ENCODE measurements at places on chromosomes 16 and 17.

DNA sequence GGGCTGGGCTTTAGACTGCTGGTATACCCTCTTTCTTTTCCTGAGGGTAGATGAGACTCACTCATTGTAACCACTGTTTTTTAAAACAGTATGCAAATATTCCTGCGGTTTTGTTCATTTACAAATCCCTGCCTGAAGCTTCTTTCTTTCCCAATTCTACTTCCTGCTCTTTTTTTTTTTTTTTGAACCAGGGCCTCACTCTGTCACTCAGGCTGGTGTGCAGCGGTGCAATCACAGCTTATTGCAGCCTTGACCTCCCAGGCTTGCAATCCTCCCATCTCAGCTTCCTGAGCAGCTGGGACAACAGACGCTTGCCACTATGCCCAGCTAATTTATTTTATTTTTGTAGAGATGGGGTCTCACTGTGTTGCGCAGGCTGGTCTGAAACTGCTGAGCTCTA, 8.0 kb upstream of the SULT1A1 start:
- no peak for DNase-seq

DNA sequence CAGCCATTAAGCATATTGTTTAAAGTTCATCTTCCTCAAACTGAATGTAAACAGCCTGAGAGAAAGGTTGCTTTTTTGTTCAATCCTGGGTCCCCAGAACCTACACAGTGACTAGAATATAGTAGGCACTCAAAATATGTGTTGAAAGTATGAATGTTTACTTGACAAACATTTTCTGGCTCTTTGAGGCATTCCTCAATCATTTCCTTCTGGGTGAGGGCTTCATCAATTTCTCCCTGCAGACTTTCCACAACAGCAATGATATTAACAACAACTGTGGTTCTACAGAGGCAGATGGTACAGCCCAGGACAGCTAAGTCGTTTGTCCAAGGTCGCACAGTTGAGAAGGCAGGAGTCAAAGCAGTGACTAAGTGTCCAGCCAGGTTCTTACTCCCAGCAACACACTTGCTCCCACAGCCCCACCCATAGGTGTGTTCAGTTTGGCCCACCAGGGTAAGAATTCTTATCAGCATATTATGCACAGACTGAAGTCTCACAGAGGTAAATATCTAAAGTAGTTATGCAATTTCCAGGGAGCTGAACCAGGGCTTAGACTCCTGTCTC, 61.1 kb downstream of the HS3ST3B1 start:
- no peak for DNase-seq

DNA sequence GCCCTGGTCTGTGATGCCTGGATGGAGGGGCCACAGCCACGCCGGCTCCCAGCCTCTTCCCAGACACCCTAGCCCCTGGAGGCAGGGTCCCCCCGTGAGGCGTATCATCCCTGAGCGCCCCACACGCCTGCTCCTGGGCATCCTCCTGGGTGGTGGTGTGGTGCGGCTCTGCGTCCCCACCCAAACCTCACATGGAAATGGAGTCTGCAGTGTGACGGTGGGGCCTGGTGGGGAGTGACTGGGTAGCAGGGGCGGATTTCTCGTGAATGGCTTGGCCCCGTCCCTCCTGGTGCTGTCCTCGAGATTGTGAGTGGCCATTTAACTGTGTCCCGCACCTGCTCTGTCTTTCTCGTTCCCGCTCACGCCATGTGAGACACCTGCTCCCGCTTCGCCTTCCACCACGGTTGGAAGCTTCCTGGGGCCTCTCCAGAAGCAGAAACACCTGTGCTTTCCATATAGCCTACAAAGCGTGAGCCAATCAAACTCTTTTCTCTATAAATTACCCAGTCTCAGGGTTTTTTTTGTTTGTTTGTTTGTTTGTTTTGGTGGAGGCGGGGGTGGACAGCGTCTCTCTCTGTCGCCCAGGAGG, 5.9 kb upstream of the SSTR5 start:
- no peak for DNase-seq

DNA sequence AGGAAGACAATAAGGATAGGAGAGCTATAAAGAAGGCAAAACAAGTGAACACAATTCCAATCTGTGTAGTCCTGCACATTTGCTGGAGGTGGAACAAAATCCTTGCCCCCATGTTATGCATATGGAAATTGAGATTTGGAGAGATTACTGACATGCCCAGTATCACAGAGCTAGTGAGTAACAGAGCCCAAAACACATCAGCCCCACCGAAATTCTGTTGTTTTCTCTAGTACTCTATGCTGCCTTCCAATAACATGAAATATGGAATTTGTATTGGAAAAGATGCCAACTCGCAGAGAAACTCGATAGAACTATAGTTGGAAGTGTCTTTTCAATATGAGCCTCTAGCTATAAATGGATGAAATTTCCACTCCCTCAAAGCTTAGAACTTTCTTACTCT, 456.6 kb downstream of the CDH13 start:
- DNase-seq, result no peak

GRCh38 chr16:89407925-89408300, 82.4 kb downstream of the ANKRD11 start:
- DNase-seq, result no peak

- peak; percentile 79 for DNase-seq
Measured at GRCh38 chr17:81977211-81977808, at the start of gene ASPSCR1. ASPSCR1 (plus strand) TSS chr17:81977629; CDS start chr17:81977647, 18 bp downstream.

DNA sequence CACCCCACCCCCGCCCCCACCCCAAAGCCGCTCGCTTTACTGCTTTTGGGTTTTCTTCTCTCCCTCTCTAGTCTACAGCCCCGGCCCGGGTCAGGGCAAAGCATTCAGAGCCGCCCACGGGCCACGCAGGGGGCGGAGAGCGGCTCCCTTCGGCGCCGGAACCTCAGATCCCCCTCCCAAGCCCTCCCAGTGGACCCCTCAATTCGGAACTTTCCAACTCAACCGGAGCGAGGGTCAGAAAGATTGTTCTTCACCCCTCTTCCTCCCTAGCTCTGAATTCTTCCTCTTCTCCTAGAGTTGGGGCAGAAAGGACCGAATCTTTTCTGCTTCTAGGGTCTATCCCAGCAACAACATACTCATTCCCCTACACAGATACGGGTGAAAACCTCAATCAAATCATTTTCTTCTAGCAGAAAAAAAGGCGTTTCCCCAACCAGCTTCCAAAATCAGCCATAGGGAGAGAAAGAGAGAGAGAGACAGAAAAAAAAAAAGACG, 1.0 kb downstream of the HOXB2 start:
- DNase-seq, result no peak

DNA sequence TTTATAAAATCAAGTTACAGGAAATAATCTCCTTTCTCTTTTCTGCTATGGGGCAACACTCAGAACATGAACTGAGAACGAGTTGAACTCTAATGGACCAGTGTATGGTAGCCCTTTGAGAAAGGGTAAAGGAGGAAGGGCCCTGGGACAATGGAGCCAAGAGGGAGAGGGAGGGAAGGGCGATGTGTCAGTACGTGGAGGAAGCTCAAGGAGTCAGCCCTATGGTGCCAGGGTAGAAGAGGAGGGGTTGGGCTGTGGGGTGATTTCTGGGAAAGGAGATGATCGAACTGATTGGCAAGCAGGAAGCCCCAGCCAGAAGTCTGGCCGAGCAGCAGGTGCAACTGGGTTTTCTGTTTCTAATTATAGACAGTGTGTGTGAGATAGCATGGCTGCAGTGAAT, 4.3 kb upstream of the WIPI1 start:
- DNase-seq, result no peak

DNA sequence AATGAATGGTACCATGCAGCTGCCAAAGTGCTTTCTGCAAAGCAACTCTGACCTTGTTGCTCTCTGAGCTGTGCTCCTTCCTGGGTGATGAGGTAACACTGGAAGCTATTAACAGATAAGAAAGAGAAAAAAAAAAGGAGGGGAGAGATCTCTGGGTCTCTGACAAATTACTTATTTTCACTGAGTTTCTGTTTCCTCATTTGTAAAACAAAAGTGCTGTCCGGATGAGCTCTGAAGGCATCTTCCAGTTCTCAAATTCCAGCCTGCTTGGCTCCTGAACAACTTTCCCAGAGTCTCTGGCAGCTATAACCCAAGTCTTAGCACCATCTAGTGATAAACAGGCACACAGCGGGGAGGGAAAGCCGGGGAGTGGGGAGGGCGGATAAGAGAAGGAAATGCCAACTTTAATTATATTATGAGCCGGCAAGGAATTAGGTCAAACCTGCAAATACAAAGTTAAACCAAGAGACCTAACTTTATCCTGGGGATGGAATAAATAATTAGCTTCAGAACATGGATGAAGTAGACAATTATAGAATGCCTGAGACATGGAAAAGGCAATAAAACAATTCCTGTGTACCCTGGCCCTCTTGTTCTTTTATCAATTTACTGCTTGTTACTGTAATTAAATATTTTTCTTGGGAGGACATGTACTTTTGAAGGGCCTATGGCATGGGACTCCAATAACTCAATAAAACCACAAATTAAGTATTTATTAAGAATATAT, 61.3 kb upstream of the KIFC3 start:
- DNase-seq, result no peak

DNA sequence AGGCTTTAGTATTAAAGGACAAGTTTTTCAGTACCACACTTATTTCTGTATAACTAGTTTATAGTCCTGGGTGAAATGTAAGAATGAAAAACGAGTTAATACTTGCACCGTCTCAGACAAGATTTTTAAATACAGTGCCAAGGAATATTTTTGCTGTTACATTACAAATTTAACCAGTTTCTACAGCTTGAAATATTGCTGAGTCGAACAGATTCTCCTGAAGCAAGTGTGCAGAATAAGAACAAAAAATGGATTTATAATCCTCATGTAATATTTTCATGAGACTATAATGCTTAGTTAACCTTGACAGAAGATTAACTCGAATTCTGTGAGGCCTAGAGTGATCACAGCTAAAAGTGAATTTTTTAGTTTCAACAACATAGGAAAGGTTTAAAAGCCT, 3.1 kb downstream of the NETO2 start:
- no peak for DNase-seq

- DNase-seq, result no peak
Measured at GRCh38 chr16:56450275-56450985, 702 bp downstream of the NUDT21 start.

GRCh38 chr17:75237100-75238014, 24.0 kb downstream of the GGA3 start:
- no peak for DNase-seq

- DNase-seq, result no peak
Measured at GRCh38 chr17:60819447-60820130, 141.9 kb downstream of the BCAS3 start.

DNA sequence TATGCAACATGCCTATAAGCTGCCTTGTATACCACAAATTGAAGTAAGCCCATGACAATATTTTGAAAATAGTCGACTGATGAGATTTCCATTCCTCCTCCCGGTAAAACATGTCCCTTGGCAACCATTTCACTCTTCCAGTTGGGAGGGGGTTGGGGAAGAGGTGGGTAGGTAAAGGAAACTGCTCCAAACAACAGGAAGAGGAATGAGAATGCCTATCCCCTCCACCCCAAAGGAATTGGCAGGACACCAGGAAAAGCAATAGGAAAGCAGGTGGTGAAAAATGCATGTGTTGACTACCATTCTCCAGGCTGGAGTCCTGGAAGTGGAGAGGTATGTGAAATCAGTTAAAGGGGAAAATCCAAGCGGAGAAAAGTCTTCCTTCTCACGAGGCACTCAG, 455.9 kb upstream of the PSMD7 start:
- no peak for DNase-seq

GRCh38 chr17:27293359-27293897, 486 bp upstream of the WSB1 start:
- DNase-seq, result no peak

- no peak for DNase-seq
Measured at GRCh38 chr17:65593855-65594845, 32.7 kb upstream of the AXIN2 start.

- no peak for DNase-seq
Measured at GRCh38 chr17:44910231-44911106, 4.8 kb downstream of the GFAP start.

- DNase-seq, result peak; percentile 59
Measured at GRCh38 chr17:61412143-61412859, 12.7 kb downstream of the TBX2 start.

DNA sequence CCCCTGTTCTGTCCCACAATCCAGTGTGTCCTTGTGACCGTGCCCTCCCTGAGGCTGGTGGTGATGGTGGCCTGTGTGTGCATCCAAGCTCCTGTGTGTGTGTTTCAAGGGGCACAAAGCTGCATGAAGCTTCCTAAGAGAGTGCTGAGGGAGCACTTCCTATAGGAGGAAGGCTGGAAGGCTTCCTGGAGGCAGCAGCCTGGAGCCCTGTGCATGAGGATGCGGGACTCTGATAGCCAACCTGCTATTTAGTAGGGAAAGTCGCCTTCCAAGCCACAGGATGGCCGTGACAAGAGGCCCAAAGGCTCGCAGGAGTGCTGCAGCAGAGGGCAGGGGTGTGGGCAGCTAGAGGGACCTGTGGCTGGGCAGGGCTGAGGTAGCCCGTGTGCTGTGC, 8.3 kb downstream of the MYO15B start:
- no peak for DNase-seq

- no peak for DNase-seq
Measured at GRCh38 chr17:82656266-82656665, 8.0 kb upstream of the WDR45B start.

DNA sequence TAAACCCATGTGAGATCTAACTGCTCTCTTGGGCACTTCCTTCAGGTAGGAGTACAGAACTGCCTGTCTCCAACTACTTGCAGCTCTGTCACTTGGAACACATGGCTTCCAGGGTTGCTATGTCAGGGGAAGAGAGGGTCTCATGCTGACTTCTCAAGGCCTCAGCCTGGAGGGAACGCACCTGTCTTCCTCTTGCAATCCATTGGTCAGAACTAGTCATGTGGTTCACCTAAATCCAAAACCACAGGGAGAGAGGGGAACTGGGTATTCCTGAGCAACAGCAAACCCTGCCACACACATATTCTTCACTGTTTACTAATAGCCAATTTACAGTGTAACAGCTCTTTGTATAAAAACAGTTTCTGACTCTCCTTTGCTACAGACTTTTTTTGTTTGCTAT, 206.1 kb downstream of the KCNJ2 start:
- DNase-seq, result no peak

DNA sequence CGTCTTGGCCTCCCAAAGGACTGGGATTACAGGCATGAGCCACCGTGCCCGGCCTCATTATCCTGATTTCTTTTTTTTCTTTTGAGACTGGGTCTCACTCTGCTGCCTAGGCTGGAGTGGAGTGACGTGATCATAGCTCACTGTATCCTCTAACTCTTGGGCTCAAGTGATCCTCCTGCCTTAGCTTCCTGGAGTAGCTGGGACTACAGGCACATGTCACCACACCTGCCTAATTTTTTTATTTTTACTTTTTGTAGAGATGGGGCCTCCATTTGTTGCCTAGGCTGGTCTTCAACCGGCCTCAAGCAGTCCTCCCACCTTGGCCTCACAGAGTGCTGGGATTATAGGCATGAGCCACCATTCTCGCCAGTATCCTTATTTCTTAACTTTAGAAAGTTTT, 3.5 kb downstream of the TENT4B start:
- no peak for DNase-seq

GRCh38 chr16:80526418-80527061, 14.3 kb upstream of the DYNLRB2 start:
- peak; percentile 24 for DNase-seq
